ENCODE measurements at places on chromosomes 7 and 10.
A peak's percentile ranks its signal among the peaks of the same experiment; 100 is the strongest.

DNA sequence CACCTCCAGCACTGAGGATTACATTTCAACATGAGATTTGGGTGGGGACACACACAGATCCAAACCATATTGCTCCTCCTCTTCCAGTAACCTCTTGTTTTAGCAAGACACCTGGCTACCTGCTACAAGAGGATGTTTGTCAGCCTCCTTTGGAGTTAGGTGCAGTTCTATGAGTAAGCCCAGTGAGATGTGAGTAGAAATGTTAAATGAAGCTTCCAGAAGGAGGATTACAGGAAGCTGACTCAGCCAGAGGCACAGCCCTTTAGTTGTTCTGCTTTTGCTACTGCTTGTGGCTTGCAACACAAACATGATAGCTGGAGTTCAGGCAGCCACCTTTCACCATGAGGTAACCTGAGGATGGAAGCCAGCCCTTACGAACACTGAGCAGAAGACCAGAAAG lies 382.7 kb upstream of the RNF32 start:
- no peak for DNase-seq

DNA sequence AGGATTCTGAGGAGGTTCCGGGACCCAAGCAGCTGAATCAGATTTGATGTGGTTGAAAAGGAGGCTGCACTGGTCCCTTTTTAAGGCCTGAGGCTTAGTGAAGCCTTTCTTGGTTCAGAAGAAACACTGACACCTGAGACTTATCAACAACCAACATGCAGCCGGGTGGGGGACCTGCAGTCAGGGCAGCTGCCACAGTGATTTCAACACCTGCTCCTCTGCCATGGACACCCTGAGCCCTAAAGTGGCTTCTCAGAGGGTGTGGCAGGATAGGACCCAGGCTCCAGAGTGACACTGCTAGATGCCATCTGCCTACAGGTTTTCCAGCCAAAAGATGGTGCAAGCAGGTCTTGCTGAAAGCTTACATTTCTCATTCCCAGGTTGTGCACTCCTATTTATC lies 99.3 kb downstream of the COL13A1 start:
- DNase-seq: peak; percentile 12

GRCh38 chr7:24786941-24787340 lies 29.7 kb upstream of the GSDME start:
- no peak for DNase-seq

- no peak for DNase-seq
Observed at GRCh38 chr7:55427342-55427741, 62.2 kb downstream of the LANCL2 start.
